ENCODE measurements at places on chromosomes 16 and 17.

GRCh38 chr17:80980397-80981061 lies 11.1 kb upstream of the CHMP6 start:
- no peak for DNase-seq

DNA sequence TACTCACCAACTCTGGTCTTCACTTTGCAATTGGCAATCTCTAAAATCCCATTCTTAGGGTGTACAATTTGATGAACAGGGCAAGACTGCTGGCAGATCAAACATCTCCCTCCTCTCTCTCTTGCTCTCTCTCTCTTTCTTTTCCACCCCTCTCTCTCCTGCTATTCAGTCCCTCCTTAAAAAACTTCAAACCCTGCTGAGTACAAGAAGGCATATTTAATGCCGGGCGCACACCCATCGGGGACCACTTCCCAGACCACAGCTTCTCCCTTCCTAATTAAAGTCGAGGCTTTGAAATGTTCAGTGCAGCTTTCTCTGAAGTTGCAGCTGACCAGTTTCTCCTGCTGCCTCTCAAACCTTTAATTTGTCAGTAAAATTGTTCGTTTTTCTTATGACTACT lies 185.4 kb upstream of the CDH11 start:
- DNase-seq = no peak

DNA sequence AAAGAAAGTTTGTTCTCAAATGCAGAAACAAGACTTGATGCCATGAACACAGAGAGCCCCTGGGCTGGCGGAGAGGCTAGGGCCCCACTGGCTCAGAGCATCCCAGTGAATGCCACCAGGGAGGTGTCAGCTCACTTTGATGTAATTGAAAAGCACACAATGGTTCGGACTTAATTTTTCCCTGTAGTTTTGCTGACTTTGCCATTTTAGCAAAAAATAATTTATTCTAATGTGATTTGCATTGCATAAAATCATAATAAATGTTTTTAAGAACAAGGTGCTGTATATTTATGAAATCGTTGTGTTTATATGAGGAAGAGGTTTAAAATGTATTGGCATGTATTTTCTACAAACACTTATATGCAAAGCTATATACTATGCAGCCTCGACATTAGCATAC lies 140.5 kb downstream of the HS3ST4 start:
- DNase-seq = no peak

- DNase-seq = no peak
These were observed 8.8 kb downstream of the CTRB2 start for GRCh38 chr16:75198135-75198600.

- peak; percentile 77 for DNase-seq
These were observed 69.9 kb downstream of the ABR start for GRCh38 chr17:1109606-1110540.

GRCh38 chr16:87165151-87165550 lies 152.0 kb downstream of the C16orf95 start:
- no peak for DNase-seq

DNA sequence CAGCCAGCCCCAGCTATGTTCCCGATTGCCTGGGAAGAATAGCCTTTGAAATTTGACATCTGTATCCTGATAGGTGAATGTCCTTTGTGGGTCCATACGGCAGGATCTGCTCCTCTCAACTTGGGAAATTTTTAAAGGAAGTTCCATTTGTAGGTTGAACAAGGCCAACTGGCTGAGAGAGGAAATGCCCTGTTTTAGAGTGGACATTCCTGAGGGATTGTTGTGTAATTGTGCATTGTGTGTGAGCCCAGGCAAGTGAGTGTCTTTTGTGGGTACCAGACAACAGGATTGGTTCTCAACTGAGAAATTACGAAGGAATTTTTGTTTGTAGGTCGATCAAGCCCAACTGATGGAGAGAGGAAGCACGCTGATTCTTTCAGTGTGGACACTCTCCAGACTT lies 2.6 kb upstream of the CPHXL2 start:
- no peak for DNase-seq

DNA sequence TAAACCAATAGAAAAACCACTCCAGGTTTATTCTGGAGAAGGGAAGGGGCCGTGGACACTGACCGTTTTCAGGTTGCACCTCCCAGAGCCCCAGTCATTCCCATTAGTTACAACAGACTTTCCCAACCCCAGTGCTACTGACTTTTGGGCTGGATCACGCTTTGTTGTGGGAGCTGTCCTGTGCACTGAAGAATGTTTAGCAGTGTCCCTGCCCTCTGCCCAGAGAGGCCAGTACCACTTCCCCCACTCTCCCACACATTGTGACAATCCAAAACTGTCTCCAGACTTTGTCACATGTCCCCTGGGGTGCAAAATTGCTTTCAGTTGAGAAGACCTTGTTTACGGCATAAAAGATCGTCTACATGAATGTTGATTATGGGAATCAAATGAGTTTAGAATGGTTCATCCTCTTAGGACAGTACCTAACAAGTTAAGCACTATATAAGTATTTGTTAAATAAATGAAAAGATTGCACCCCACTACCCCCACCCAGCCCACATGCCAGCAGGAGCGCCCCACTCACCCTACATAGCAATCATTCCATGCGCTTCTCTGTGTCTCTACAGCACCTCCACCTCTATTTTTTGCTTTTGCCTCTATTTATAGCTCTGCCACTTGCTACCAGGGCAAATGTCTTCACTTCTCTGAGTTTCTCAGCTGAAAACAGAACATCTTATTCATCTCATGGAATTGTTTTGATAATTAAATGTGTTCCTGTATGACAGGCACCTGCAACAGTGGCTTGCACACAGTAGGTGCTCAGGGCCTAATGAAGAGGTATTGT lies 104.9 kb downstream of the AXIN2 start:
- DNase-seq = no peak

GRCh38 chr17:42979511-42980273 lies at the start of gene PTGES3L:
PTGES3L (minus strand) TSS chr17:42980080; CDS start chr17:42980053, 27 bp downstream.
- DNase-seq = no peak

DNA sequence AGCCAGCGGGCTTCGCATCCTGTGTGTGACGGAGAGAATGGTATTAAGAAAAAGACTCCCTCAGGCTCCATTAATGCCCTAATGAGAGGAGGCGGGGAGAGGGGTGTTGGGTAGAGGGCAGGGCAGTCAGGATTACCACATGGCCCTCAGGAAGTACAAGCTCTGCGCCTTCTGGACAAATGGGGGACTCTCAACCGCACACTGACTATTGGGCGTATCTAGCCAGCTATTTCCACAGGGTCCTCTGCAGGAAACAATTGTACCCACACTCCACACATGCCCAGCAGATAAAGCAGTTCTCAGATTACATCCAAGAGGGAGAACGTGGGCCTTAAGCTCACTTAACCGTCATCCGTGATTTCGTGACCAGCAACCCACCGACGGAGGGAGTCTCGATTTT lies 14.7 kb downstream of the NXN start:
- DNase-seq = peak; percentile 67

- no peak for DNase-seq
These were observed 17.0 kb downstream of the ACSF3 start for GRCh38 chr16:89110641-89111040.

DNA sequence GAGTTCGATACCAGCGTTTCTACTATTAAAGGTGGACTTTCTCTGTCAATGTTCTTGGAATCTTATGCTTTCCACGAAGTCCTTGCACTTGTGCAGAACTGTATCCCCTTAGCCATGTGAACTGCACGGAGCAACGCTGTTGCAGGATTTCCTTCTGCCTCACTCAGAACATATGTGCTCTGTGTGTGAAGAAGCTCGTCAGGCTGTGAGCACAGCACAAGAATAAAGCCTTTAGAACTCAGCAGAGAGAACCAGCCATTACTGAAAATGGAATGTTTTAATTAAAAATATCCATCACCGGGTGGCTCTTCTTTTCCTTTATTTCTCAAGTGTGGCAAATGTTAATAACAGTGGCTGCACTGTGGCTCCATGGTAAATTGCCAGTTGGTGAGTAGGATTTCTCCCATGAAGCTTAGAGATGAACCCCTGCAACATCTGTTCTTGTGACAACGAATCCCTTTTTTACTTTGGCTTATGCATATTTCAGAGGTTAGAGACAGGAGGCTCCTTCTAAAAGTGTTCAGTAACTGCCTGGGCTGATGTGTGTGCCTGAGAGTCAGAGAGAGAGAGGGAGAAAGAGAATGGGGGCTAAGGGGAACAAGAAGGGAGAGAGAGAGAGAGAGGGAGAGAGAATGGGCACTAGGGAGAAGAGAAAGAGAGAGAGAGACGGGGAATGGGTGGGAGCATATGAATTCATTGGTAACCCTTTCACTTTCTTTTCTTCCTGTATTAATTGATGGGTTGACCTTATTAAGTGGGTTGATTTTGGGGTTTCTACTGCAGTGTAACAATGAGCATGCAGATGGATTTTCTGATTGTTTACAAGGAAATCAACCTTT lies 50.0 kb downstream of the RPTOR start:
- DNase-seq = no peak

- peak; percentile 47 for DNase-seq
These were observed 57.7 kb upstream of the RBFOX3 start for GRCh38 chr17:79668344-79669250.

DNA sequence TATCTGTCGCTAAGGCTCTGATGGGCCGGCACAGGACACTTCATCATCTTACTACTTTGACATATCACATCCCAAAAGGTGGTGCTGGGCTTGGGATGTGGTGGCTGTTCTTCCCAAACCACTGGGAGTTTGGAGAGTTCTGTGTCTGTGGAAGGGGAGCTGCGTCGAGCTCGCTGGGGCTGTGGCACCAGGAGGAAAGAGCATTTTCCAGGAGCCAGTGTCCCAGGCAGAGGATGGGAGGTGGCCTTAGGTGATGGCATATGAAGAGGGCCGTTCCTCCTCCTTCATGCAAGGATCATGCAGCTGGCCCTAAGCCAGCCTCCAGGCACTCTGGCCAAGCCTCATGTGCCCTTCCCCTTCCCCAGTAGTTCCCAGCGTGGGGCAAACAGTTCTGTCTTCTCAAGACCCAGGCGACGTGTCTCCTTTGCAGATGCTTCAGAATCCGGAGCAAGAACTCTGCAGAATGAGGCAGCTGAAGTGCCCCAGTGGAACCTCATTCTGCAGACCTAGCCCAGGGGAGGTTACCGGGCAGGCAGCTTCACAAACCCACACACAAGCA lies 89.4 kb upstream of the TNRC6C start:
- no peak for DNase-seq

DNA sequence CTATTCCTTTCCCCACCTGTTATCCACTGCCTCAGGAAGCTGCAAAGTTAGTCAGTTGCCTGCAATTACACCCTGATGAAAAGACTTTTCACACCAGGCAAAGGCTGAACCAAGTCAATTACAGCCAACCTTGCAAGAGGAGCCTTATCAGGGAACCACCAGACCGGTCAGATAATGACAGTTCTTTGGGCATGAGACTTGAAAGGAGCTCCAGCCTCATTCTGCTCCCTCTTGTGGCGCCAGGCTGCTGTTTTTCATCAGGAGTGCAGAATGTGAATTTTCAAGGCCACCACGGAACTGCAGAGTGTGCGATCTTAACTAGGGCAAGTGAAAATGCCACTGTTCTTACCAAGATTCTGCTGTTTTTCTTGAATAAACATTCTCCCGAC lies 22.5 kb downstream of the DNAI2 start:
- peak; percentile 70 for DNase-seq

DNA sequence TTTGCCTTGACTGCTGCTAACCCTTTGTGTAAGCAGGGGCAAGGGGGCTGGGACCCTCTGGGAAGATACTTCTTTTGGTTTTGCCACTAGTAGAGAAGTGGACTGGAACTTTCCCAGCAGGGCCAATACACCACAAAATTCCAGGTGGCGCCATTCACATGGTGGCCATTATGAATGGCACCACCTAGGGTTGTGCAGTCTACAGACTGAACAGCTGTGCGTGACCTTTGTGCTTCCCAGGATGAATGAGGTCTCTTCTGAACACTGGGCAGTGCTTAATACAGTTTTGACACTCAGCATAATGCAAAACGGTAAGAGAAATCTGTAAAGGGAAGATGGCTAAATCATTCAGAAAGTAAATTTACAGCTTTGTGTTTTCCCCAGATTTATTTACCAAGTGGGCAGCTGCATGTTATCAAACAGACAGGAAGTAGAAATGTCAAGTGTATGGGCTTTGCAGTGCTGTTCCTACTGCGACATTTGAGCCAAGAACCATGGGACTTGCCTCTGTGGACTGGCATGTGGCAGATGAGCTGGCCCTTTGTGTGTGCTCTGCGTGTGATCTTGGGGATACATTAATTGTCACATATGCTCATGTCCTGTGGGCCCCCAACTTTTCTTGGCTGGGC lies 9.2 kb downstream of the SYT17 start:
- no peak for DNase-seq

GRCh38 chr17:50908140-50908859 lies 42.1 kb upstream of the TOB1 start:
- DNase-seq = no peak

GRCh38 chr17:7114875-7115614 lies 423 bp upstream of the ASGR2 start:
- no peak for DNase-seq

DNA sequence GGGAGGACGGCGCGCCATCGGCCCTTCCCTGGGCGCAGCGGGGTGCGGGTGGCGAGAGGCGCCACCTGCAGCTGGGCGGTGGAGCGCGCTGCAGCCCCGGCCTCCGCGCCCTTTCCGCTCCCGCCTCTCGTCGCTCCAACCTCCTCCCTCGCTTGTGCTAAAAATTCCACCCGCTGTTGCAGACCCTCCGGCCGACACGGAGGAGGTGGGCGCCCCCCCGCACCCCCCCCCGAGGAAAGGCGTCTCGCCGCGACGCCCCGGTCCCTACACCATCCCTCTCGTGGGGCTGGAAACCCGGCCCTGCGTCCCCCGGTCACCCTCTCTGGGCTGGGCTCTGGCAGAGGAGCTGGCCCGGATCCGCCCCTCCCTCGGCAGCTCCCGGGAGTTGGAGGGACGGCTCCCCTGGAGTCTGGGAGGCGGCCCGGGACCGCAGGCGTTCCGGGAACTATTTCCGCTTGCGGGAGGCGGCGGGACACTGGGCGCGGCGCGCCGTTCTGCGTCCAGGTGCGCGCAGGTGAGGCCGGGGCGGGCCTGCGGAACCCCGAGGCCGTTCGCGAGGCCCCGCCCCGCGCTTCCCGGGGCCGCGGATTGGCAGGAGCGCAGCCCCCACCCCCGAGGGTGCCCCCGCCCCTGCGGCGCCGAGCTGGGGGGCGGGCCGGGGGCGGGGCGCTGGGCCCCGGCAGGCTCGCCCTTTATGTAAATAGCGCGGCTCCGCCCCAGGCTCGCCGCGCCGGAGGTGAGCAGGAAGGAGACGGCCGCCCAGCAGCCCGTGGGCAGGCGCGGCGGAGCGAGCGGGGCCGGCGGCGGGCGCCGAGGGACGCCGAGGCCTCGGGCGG lies at the start of gene LLGL2:
TSS of gene LLGL2 (plus strand) at position 728 of the 836 bp plus-strand sequence. CDS start 17,730 bp downstream, outside the sequence.
- DNase-seq = peak; percentile 74

DNA sequence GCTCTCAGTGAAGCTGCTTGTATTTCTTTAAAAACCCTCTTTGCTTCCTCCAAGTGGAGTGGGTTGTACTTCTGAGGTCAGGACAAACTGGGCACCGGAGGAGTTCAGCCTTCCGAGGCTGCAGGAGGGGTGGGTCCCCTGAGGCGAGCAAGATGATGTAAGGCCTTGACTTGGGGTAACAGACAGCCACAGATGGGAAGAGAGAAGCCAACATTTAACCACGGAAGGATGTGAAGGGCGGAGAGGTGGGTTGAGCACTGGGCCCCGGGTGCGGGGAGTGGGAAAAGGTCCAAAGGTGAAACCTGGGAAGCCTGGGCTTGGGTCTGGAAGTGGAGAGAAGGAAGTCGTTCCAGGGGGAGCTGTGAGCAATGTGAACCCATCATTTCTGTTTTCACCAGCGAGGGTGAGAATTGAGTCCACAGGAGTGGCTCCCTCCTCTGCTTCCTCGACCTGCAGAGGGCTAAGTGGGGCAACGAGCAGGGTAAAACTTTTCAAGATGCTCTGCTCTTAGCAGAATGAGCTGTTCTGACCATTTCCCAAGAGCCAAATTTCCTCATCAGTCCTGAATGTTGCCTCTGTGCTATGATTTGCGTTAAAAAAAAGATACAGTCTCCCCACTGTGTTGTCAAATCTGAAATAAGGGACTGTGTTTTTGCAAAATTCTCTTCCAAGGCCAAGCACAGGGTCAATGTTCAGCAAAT lies 137.7 kb upstream of the CRHR1 start:
- no peak for DNase-seq
